Kidney (tissue), 22 donors: ENCODE measurements at places on chromosomes 1 and 21. TPM values are rescaled to one million over a fixed set of nuclear protein-coding genes. Genes with fewer than 3 reads are reported as not detected.

HSD3B1 gene
- not detected for polyA plus RNA-seq

- H3K4me3 ChIP-seq, result no peak overlapping the region
- no peaks in the 10 kb centered on the region for H3K4me1 ChIP-seq
- H3K27ac ChIP-seq, result no peak overlapping the region
- H3K27me3 ChIP-seq, result no peaks in the 10 kb centered on the region
These were observed 313.9 kb downstream of the BARHL2 start for GRCh38 chr1:90402893-90403849.

DNA sequence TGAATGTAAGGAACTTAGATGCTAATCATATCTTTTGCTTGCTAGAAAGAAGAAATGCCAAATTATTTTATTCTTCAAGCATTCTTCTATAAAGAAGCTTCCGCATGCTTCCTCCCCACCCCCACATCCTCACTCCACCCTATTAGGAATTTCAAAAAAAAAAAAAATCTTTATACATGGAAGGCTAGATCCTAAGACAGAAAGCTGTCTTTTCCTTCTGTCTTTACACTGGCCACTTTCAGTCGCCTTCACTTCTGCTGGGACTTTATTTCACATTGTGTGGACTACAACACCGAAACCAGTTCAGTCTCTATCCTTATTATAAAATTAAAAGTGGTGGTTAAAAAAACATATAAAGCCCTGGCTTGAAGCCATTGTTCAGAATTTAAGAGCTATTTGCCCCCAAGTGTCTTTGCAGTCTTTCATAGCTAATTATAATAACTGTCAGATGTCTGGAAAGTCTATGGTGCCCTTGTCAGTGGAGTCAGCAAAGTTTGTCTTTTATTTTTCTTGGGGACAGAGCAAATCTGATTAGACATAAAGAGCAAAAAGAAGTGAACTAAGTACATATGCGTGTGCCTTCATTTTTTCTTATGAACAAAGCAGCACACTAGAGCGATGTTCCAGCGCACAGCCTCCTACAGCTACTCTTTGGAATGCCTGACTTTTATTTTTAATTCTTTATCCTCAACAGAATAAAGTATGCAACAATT, 297.7 kb downstream of the PTPRC start:
- H3K36me3 ChIP-seq, result no peaks in the 10 kb centered on the region
- H3K27ac ChIP-seq, result peak overlapping the region; percentile 59
- H3K4me3 ChIP-seq, result peak overlapping the region; percentile 92
- H3K4me1 ChIP-seq, result no peaks in the 10 kb centered on the region

DNA sequence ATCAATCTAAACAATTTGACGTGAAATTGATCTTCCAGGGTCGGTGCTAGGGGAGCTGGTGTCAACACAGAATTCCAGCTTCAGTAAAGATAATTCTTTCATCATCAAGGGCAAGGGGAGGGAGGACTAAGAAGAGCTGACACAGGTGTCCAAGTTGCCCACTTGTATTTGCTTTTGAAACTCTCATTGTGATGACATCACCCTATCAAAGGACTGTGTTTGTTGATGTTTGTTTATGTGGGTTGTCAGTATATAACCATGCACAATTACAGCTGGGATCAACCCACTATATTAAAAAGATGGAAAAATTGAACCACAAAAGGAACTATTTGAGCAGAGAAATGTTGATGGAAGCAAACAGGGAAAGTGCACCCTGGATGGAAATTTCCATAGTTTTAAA, 48.8 kb downstream of the ZC3H11B start:
- peak; percentile 24 for DNase-seq
- no peaks in the 10 kb centered on the region for H3K4me1 ChIP-seq
- no peaks in the 10 kb centered on the region for H3K36me3 ChIP-seq
- H3K4me3 ChIP-seq, result no peak overlapping the region
- H3K27me3 ChIP-seq, result no peaks in the 10 kb centered on the region

DNA sequence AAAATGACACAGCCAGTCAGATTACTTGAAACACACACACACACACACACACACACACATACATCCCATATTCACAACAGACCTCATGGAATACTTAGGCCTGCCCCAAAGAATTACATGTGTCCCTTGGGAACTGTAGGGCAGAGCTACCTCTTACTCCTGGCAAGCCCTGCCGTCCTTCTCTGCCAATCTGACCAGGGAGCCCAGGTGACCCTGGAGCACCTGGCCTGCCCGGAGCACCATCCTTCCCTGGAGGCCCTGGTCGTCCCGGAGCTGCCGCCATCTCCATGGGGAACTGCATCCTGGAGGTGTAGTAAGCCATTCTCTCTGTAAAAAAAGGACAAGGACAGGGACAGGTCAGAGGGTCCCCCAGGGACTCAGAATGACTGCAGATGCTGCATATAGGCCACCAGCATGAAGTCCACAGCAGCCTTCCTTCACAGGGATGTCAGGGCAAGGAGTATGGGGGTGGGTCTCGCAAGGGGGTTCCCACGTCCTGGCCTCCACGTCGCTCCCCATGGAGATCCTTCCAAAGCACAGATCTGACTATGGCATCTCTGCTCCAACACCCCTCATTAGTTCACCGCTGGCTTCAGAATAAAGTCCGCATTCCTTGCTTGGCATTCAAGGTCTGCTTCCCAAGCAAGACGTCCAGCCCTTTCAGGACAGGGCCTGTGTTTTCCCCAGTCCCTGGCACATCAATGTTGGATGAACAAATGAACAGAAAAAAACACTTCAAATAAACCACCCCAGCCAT, 9.2 kb upstream of the PEF1 start:
- H3K27me3 ChIP-seq, result no peaks in the 10 kb centered on the region
- no peak overlapping the region for H3K4me3 ChIP-seq
- H3K4me1 ChIP-seq, result no peaks in the 10 kb centered on the region
- DNase-seq, result no peak

DNA sequence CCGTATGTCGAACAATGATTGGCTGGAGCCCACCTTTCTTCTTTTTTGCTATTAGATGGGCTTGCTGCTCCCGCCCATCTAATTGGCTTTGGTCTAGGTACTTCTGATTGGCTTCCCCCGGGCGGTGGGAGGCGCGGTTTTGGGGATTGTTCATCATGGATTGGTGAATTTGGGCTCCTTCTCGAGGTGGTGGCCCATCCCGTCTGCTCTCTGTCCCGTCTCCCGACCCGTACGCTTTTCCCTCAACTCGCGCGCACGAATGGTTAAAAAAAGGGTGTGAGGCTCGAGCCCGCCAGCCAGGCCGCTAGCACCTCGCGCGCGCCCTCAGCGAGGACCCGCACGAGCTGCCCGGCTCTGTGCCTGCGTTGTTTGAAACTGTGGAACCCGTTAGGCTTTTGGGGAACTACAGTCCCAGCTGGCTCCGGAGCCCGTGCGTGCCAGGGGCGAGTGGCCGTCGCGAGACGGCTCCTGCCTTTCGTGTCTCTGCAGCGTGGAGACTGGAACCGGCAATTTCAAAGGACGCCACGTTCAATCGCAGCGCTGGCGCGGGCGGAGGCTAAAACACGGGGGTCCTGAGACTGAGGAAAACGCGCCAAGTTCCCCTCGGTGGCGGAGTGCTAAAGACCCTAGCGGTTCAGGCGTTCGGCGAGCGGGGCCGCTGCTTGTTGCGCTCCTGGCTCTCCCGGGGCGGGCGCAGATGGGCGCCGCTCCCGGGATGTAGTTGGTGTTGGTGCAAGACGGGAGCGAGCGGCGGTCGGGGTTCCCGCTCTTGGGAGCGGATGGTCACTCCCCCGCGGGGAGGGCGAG, at the start of gene USP1:
Gene USP1 (plus strand): TSS at position 584 of the 807 bp plus-strand sequence. CDS start 2,819 bp downstream, outside the sequence.
- peaks cover 16% of the 10 kb centered on the region for H3K4me1 ChIP-seq
- no peaks in the 10 kb centered on the region for H3K27me3 ChIP-seq
- H3K27ac ChIP-seq, result peak within 1 kb of the TSS; percentile 99

DNA sequence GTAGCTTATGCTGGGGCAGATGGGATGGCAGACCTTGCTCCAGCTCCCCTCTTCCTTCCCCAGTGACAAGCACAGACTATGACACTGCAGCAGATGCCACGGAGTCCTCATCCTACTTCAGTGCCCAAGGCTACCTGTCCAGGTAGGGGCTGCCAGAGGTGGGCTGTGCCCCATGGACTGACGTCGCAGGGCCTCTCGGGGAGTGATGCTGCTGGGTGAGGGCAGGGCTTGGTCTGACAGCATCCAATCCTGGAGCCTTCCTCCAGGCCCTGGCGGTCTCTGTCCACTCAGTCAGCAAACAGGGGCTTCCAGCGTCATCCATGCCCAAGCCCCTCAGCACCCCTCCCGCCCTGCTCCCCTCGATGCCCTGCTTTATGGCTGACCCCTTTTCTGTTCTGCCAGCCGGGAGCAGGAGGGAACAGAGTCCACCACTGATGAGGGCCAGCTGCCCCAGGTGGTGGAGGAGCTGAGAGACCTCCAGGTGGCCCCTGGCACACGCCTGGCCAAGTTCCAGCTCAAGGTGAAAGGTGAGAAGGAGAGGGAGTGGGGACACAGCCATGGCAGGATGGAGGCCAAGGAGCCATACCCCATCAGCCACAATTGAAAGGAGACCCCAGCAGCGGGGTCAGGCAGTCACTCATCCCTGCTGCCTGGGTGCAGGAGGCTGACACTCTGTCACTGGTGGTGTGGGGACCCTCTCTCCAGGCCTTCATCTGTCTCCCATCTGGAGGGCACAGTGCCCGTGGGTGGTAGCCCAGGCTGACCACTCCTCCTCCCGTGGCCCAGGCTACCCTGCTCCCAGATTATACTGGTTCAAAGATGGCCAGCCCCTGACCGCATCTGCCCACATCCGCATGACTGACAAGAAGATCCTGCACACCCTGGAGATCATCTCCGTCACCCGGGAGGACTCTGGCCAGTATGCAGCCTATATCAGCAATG, 73.6 kb downstream of the TRIM11 start:
- DNase-seq, result no peak
- H3K27me3 ChIP-seq, result no peaks in the 10 kb centered on the region
- no peaks in the 10 kb centered on the region for H3K36me3 ChIP-seq
- H3K4me3 ChIP-seq, result no peak overlapping the region
- no peaks in the 10 kb centered on the region for H3K4me1 ChIP-seq
- no peak overlapping the region for H3K27ac ChIP-seq

DNA sequence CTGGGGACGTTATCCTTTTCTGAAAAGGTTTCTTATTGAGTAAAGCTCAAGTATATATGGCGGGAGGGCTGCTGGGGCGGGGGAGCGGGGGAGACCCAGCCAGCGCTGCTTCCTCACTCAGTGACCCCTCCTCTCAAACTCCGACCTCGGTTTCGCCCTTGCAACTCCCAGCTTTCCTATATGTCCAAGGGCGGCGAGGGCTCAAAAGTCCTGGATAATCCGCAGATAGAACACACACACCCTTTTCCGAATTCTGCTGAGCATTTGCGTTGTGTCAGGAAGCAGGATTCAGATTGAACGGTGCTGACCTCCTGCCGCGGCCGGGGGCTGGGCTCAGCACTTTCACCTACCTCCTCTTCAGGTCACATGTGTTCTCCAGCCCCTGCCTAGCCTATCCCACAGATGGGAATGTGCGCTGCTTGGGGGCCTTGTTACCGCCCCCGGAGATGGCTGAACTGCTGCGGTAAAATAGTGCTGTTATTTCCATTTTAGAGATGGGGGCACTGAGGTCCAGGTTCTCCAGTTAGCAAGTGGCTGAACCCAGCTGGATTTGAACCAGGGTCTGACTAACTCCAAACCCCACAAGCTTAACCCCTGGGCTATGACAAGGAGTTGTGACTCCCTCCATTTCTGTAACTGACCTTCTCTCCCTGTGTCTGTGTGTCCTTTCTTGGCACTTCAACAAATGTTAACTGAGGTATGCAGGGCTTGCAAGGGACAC, 795 bp upstream of the AHDC1 start:
- H3K4me3 ChIP-seq, result peak overlapping the region; percentile 62
- DNase-seq, result no peak
- H3K4me1 ChIP-seq, result peaks cover 6% of the 10 kb centered on the region
- no peak overlapping the region for H3K27ac ChIP-seq

- no peaks in the 10 kb centered on the region for H3K4me1 ChIP-seq
- no peak overlapping the region for H3K4me3 ChIP-seq
- no peaks in the 10 kb centered on the region for H3K36me3 ChIP-seq
- H3K27me3 ChIP-seq, result no peaks in the 10 kb centered on the region
- DNase-seq, result peak; percentile 80
- H3K27ac ChIP-seq, result no peak overlapping the region
These were observed 12.4 kb downstream of the LAMC2 start for GRCh38 chr1:183198463-183198862.

DNA sequence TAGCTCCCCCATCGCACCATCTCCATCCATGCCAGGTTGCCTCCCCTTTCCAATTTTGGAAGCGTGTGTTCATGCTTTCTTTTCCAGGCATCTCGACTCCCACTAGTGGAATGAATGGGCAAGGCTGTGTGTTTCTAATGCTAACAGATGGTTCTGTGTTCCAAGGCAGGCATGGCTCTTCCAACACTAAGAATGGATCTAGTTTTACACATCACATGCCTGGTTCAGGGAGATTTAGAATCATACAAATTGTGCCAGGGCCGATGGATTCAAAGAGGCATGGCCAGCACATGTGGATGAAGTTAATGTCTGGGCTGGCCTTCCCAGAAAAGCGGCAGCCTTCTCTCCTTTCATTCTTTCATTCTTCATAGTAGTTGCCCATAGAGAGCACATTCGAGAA, 438.7 kb downstream of the PRDM2 start:
- no peak for DNase-seq
- H3K4me3 ChIP-seq, result no peak overlapping the region
- H3K27ac ChIP-seq, result no peak overlapping the region
- H3K4me1 ChIP-seq, result no peaks in the 10 kb centered on the region
- no peaks in the 10 kb centered on the region for H3K36me3 ChIP-seq

- H3K4me3 ChIP-seq, result no peak overlapping the region
- H3K4me1 ChIP-seq, result no peaks in the 10 kb centered on the region
- DNase-seq, result no peak
- H3K27me3 ChIP-seq, result no peaks in the 10 kb centered on the region
- H3K36me3 ChIP-seq, result no peaks in the 10 kb centered on the region
- H3K27ac ChIP-seq, result no peak overlapping the region
These were observed 41.4 kb upstream of the LMX1A start for GRCh38 chr1:165397944-165398343.
